ENCODE measurements at places on chromosomes 7 and 10.
A peak's percentile ranks its signal among the peaks of the same experiment; 100 is the strongest.

- no peak for DNase-seq
These were observed 128.6 kb upstream of the SVIL start for GRCh38 chr10:29763396-29763795.

GRCh38 chr7:55477781-55478374 lies 94.4 kb downstream of the VOPP1 start:
- DNase-seq: no peak

- DNase-seq: no peak
These were observed 44.1 kb upstream of the RAPGEF5 start for GRCh38 chr7:22400936-22401553.

DNA sequence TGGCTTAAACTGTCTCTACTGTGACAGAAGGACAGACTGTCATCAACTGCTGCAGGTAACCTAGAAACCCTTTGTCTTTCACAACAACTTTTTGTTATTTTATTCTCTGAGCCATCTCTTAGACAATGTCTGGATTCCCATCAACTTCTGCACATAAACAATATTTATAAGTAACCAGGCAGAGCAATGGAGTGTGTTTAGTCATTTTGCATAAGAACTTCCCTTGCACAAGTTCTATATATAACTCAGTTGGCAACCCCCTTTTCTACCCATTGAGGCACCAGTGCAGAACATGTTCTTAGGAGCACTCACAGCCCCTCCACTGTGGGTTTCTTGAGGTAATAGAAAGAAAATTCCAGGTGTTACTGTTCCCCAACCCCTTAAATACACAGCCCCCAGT lies 65.0 kb upstream of the IL6 start:
- DNase-seq: no peak

DNA sequence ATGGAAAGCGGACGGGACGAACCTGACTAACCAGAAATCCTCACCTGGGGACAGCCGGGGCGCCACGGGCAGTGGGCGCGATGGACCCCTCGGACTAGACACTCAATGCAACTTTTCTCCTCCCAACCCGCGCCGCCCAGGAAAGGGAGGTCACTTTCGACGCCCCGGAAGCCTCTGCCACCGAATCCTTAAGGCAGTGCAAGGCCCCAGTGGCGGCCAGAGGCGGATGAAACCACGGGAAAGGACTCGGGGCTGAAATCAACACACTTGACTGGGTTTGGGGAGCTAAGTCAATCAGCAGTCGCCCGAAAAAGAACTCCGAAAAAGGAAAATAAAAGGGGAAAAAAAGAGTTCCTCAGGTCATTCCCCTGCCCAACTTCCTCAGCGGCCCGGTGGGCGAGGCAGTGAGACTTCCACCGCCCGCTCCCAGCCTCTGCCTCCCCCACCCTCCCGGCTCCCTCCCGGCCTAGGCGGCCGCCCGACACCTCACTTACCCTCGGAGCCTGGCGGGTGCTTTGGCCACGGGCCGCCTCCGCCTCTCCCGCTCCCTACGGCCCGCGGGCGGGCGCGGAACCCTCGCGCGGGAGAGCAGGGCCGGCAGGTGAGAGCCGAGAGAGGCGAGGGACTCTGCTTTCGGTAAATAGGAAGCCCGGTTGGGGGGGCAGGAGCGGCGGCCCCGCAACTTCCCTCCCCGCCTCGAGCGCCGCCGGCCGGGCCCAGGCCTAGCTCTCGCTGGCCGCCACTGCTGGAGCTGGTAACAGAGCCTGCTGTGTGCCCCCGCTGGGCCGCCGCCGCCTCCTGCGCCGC lies 518 bp downstream of the WAPL start:
- peak; percentile 7 for DNase-seq

DNA sequence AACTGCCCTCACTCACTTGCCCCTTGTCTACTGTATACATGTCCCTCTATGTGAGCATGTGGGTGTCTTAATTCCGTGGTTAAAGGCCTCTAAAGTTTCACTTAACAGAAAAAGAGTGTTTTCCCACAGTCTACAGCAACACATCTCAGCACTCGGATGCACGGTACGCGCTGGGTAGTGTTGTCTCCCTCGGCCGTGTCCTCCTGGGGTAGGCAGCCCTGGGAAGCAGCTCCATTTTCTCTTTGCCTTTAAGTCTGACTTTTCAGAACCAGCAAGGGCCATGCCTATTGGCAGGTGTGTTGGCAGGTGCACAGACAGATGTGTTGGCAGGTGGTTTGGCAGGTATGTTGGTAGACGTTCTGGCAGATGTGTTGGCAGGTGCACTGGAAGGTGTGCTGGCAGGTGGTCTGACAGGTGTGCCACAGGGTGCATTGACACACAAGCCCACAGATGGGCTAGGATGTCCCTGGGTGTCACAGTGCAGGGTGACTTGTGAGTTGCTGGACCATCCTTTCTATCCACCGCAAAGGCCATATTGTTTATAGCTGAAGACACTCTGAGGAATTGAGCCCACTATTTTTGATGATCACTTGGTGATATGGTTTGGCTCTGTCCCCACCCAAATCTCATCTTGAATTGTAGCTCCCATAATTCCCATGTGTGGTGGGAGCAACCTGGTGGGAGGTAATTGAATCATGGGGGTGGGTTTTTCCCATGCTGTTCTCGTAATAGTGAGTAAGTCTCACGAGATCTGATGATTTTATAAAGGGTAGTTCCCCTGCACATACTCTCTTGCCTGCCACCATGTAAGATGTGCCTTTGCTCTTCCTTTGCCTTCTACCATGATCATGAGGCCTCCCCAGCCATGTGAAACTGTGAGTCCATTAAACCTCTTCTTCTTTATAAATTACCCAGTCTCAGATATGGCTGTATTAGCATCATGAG lies 296.9 kb downstream of the TNS3 start:
- DNase-seq: no peak

GRCh38 chr10:80515941-80516340 lies 21.8 kb upstream of the SH2D4B start:
- DNase-seq: no peak

DNA sequence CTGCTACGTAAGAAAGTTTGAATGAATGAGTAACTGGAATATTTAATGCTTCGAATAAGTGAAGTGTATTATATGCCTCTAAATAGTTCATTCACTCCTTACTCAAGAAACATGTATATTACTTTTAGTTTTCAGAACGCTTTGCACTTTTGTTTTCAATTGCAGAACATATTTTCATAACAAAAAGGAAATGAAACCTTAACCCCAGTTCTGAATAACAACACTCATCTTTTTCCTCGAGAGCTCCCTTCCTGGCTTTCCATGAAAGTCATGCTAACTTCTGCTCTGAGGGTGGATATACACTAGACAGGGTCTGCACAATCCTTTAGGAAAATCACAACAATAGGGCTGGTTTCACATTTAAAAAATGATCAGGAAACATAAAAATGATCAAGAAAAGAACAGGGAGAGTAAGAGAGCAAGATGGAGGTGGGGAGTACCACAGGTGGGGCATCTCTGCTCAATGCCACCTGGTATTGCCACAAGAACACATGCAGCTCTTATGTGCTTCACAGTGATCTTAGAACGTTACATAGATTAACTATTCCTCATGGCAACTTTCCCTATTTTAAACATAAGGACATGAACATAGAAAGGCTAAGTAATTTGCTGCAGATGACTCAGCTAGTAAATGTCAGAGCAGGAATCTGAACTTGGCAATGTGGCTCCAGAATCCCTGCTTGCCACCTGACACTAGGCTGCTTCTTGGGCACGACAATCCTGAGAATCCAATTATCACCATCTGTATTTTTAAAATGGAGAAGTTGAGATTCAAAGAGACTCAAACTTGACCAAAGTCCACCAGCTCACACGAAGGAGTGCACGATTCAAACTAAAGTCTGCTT lies 219.5 kb upstream of the AOAH start:
- DNase-seq: no peak

GRCh38 chr10:34792881-34793280 lies 22.2 kb downstream of the PARD3 start:
- DNase-seq: peak; percentile 24

- DNase-seq: no peak
These were observed 44.6 kb upstream of the TES start for GRCh38 chr7:116165717-116166116.

DNA sequence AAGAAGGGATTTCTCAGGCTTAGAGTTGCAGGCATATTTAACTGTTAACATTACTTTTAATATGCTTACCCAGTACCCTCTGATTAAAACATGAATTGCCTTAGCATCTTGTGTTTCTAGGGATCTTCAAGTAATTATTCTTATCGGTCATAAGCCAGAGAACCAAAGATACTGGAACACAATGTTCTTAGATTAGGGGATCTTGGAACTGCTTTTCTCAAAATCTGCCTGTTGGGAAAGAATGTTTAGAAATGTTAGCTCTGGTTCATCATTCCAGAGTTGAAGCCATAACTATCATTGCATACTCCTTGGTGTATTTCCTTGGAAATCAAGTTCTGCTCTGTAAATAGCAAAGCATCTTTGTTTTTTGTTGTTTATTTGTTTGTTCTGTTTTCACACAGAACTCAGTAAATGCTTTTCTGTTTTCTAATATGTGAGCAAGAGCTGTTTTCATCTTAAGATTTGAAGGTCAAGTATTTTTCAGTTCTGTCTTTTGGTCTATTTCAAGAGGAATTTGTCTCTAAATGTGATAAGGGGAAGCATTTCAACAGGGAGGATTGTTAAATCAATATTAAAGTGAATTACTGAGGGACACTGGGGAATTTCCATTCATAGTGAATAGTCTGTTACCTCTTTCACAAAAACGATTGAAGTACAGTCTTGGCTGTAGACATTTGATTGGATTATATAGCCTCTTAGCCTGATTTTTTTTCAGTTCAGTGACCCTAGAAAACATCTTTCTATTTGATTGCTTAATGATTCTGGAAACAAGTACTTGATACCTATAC lies 103.2 kb upstream of the CYP26C1 start:
- no peak for DNase-seq

DNA sequence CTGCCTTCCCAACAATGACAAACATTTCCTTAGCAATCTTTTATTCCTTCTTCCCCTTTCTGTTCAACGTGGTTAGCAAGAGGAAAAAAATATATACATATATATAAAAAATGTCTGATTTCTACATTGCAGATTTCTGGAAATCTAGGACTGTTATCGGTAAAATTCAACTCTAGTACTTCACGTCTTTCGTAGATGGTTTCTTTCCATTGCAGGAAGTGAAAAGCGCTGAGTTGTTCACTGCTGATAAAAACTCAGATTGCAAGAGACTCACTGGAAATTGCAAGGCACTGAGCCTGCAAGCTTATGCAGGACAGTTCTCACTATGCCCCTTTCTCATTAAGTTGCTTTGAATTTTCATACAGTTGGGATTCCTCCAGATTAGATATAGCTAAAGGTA lies 23.9 kb downstream of the KIN start:
- no peak for DNase-seq

DNA sequence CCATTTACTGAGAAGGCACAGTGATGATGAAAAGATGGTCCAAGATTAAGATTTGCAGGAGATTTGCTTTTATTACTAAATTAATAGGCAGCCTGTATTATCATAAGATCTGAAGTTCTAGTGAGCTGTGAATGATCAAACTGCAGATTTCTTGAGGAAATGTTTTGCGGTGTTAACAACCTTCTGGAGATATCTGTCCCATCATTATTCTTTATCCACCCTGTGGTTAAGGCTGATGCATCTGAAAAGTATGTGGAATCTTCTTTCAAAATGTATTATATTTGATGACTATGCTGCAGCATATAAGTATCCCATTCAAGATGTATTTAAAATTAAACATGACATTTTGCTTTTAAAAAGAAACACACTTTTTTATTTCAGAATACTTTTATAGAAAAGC lies 150.3 kb downstream of the POLR1F start:
- DNase-seq: no peak

DNA sequence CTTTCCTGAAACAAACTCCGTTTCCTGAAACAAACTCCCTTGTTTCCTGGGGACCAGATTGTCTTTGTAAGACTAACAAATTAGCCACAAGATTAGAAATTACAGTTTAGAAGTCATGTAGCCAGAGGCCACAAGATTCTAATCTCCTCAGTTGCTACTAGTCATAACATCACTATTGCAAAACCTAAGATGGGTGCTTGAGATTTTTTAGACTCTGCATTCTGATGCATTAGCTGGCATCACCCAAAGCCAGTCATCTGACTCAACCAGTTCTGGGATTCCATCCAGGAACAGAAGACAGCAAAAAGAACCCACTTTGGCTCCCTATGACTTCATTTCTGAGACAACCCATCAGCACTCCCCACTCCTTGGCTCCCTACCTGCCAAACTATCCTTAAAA lies 367.9 kb upstream of the MBL2 start:
- DNase-seq: no peak

GRCh38 chr10:117662751-117663540 lies 120.4 kb downstream of the EMX2 start:
- no peak for DNase-seq

Data from NCI-H2081 (cell line).